Caco-2 (cell line): ENCODE measurements at places on chromosomes 6 and 20. TPM values are rescaled to one million over a fixed set of nuclear protein-coding genes. Genes with fewer than 3 reads are reported as not detected.

LRFN2 gene
- total RNA-seq, result not detected in 2 replicates

SRF gene
- 31.3 and 32.1 TPM in 2 replicates for total RNA-seq

THBS2 gene
- 0.07 TPM in 1 of 2 replicates, not detected in the other for total RNA-seq

TGM2 gene
- total RNA-seq, result 138 and 162 TPM in 2 replicates

MACROD2 gene
- total RNA-seq, result 6.4 and 7.6 TPM in 2 replicates

ACOT8 gene
- total RNA-seq, result 35.1 and 36.2 TPM in 2 replicates

DNA sequence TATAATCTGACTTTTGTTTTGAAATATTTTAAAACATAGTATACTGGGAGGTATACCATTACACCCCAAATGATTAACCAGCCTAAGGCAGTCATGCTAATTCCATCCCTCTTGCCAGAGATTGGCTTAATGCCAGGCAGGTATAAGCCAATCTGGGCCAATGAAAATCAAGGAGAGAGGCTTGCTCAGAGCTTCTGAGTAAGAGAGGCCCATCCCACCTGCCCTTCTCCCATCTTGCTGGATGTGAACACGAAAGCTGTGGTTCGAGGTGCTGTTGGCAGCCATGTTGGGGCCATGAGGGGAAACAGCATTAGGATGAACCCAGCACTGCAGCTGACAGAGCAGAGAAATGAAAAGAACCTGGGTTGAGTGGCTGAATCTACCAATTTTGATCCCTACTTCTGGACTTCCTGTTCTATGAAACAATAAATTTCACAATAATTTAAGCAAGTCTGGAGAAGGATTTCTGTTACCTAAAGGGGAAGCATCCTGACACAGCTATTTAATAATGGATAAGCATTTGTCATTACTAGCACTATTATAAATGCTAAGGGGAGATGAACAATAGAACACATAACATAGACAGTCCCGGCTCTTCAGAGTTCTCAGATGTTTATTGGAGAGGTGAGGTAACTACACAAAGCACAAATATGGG is 152.3 kb downstream of the CDC5L start:
- DNase-seq, result no peak

GRCh38 chr6:2731281-2731909 is 19.3 kb downstream of the MYLK4 start:
- peak; percentile 65 for DNase-seq

GRCh38 chr6:109082188-109082577 is 12.5 kb downstream of the SESN1 start:
- no peak for DNase-seq

DNA sequence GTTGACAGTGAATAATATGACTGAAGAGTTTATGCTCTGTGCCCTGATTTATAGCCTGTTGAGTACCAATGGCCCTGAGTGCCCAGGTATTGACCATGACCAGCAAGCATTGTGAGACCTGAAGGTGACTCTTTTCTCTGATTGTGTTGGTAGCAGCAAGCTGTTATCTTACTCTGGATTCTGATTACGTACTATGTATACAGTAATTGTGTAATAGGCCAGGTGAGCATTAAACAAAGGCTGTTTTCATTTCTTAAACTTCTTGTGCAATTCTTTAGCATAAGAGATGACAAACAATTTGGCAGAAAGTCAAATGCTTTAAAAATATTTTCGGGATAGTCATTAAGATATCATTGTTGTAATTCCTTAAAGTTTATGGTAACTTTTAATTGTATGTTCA is 111.7 kb upstream of the PTPRK start:
- DNase-seq, result no peak

DNA sequence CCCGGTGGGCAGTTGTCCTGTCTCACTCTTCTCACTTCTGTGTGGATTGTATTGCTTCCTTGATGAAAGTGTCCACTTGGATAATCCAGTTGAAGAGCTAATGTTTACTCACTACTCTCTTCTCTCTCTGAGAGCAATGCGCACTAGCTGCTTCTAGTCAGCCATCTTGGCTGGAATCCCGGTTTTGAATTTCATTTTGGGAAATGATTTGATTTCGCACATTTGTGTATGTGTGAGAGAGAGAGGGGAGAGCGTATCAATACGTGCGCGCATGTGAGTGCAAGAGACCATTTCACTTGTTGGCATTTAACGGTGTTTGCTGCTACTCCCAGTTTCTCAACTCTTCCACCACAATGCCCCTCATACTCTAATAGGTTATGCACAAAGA is 67.8 kb downstream of the KLHL32 start:
- DNase-seq, result no peak

- no peak for DNase-seq
These were observed 53.5 kb downstream of the GOPC start for GRCh38 chr6:117548797-117549301.

- no peak for DNase-seq
These were observed 31.5 kb downstream of the AAR2 start for GRCh38 chr20:36267605-36268381.

GRCh38 chr20:48425817-48426612 is 401.8 kb downstream of the PREX1 start:
- peak; percentile 11 for DNase-seq

DNA sequence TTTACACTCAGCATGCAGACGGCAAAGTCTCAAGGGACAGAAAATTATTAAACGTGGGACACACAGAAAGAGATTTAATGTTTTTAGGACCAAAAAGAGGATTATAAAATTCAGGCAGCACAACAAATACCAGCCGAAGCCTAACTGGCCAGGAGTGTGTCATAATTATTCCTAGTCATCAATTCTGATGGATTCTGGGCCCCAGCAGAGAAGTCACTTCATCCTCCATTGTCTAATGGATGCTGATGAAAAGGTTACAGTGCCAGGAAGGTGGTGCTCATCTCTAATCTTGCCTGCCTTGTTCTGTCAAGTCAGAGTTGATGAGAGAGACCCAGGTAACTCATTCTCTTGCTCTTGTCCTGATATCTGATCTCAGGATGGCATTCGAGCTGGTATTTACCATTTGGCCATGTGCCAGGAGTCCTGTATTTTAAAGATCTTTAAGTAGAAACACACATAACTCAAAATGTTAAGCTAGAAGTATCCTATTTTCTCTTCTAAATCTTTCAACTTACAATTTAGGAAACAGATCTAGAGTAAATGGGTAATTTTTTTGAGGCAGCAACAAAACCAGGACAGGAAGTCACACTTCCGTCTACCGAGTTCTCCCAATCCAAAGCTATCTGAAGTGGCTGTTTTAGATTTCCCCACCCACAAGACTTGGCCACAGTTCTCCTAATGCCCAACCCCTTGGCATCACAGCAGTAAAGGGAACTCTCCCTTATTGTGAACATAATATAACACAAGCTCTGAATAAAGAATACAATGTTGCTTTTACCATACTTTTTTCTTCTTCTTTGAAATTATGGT is 50.0 kb downstream of the ADAT2 start:
- DNase-seq, result no peak

DNA sequence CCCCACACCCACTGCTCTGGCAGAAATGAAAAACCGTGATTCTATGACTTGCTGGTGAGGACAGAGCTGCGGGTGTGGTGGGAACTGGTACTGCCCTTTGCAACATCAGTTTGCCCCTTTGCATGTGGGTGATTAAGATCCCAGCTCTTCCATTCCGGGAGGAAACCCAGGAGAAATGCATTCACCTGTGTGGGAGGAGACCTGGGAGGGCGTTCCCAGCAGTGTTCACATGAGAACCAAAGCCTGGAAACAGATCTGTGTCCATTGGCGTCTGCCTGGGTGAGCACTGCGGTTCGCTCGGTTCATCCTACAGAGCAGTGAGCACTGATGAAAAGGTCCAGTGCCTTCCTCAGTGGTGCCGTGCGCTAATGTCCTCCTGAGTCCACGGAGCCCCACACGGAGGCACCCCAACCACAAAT is 89.7 kb downstream of the SMOC2 start:
- no peak for DNase-seq

GRCh38 chr6:33915134-33915533 is 111.3 kb upstream of the MLN start:
- no peak for DNase-seq
